Stimulated activated CD4-positive, alpha-beta T cell treated with anti-CD3 and anti-CD28 coated beads, Interleukin-4, amount 100 ng/mL, for 1 hour (primary cell): ENCODE measurements at places on chromosomes 5 and 9.

DNA sequence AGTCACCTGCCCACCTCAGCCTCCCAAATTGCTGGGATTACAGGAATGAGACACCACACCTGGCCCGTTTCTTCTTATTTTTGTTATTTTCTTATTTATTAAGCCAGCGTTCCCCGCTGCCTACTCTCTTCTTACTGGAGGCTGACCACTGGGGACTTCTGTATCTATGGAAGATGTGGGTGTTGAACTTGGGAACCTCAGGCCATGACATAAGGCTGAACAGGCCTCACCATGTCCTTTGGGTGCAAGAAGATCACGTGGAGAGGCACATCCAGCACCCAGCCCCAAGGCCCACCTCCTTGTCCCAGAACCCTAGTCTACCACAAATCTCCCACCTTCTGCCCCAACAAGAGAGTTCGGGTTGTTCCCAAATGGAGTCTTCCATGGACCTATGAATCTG is 59.4 kb upstream of the NEK6 start:
- no peak for DNase-seq

GRCh38 chr5:140324041-140324600 is 21.2 kb upstream of the PFDN1 start:
- no peak for DNase-seq

DNA sequence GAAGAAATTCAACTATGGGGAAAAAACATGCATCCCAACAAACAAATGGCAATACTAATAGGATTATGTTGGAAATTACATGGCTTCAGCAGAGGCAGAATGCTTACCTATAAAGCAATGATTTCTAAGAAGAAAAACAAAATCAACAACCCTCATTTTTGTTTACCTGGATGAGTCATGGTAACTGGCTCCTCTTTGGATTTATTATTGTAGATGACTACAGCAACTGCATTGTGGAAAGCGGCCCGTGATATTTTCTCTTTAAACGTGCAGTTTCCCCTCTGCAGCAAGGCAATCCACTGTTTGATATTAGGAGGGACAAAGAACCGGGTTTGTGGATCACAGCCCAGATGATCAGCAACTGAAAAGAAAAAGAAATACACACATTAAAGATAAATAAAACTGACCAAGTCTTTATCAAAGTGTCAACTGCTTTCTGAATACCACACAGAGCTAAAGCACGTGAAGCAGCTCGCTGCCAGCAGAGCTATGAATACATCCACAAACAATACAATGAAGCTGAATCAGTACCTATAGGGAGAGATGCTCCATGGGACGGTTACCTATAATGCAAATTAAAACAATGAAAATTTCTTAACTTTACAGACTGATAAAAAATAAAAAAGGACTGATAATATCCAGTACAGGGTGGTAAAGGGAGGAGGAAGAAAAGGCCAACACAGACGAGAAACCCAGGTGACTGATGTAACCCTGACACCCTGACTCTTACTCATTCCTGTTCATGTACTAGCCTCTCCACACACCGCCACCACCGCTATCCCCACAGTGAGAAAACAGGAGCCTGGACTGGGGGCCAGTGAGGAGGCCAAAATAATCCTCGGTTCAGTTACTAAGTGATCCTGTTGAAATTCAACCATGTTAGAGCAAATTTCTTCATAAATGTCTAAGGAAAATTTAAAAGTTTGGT is 31.0 kb downstream of the RNF130 start:
- no peak for DNase-seq

- DNase-seq: no peak
Observed at GRCh38 chr9:84823421-84824271, 154.1 kb downstream of the NTRK2 start.

DNA sequence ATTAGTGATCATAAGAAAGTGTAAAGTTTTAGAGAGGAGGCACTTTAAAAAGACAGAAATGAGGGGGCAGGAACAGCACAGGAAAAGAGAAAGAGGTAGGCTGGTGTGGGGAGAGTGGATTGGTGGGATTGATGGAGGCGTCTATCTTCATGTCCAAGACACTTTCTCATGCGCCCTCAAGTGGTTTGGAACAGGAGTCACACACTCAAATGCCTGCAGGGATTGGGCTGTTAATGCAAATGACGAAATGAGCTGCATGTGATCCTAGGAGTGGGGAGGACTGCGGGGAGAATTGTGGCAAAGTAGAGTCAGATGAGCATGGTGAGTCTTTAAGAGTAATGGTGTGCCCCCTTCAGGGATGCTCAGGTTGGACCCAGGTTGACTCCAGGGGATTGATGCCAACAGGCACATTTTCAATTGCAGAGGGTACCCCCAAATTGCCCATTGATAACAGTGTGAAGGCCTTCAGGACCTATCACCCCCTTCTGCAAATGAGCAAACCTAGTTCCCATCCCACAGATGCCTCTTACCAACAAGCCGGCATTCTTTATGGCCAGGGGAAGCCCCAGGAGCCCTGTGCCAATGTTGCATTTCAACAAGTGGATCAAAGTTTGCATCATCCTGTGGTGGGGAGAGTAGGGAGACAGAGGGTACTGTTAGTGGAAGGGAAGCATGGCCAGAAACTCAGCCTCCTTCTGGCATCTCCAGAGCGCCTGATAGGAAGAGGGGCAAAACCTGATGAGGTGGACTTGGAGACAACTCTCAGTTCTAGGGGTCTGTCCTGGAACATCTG is 5.3 kb downstream of the SLC36A3 start:
- no peak for DNase-seq

- no peak for DNase-seq
Observed at GRCh38 chr5:11164531-11165294, 403.7 kb upstream of the DAP start.

- DNase-seq: no peak
Observed at GRCh38 chr5:145787001-145787400, 48.1 kb downstream of the PRELID2 start.

- no peak for DNase-seq
Observed at GRCh38 chr5:29051509-29051908, 2013.1 kb upstream of the CDH9 start.

DNA sequence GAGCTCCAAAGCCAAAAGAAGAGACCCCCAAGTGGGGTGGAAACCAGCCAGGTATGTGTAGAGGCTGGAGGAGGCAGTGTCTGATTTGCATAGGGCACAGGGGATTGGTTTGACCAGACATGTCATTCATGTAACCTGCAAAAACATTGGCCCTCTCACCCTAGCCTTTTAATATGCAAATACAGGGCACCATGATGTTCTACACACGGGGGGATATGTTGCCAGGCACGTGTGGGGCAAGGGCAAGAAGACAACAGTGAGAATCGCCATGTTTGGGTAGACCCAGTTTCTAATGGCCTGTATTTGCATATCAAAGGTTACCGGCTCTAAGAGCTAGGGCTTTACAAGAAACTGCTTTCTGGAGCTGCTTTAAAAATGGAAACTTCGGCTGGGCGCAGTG is 208.9 kb downstream of the GOLPH3 start:
- DNase-seq: no peak

DNA sequence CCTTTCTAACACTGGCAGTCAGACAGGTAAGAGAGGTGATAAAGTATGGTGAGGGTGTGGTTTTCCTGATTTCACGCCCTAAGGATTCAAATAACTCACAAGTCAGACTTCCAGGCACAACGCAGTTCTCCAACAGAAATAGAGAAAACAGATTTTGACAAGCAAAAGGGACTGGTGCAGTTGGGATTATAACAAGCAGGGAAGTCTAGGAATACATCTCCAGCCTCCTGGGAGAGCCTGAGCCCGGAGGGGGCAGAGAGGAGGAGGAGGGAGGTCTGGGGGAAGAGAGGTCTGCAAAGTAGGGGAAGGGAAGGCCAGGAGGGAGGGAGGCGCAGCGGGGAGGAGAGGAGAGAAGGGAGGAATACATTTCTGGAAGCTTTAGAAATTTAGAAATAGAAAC is 1.6 kb downstream of the CMBL start:
- no peak for DNase-seq

- no peak for DNase-seq
Observed at GRCh38 chr9:135442075-135442474, 37.5 kb upstream of the PPP1R26 start.

- DNase-seq: peak; percentile 60
Observed at GRCh38 chr9:92954049-92954861, 6.9 kb downstream of the FGD3 start.

- no peak for DNase-seq
Observed at GRCh38 chr5:166994226-166994625, 1297.2 kb upstream of the WWC1 start.

DNA sequence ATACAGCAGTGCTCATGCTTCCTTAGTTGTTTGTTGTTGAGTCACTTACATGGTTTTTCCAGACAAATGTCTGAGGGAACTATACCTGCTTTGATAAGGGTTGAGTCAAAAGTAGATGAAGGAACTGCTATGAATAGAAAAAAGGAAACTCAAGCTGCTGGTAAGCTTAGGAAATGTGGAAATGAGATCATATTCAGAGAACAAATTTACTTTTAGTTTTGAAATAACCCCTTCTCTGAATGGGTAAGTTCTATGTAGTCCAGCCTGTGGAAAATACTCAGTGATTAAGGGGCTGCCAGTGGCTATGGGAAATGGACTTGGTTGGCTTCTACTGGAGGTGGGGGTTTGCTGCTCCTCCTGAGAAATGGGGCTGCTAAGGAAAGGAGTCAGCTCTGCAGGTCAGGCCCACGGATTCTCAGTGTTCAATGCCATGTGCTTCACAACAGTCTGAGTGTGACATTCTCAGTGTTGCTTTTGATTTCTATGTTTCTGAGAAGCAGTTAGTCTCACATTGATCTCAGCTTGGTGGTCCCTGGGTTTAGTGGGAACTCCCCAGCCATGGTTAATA is 47.7 kb upstream of the GLRX start:
- peak; percentile 51 for DNase-seq

DNA sequence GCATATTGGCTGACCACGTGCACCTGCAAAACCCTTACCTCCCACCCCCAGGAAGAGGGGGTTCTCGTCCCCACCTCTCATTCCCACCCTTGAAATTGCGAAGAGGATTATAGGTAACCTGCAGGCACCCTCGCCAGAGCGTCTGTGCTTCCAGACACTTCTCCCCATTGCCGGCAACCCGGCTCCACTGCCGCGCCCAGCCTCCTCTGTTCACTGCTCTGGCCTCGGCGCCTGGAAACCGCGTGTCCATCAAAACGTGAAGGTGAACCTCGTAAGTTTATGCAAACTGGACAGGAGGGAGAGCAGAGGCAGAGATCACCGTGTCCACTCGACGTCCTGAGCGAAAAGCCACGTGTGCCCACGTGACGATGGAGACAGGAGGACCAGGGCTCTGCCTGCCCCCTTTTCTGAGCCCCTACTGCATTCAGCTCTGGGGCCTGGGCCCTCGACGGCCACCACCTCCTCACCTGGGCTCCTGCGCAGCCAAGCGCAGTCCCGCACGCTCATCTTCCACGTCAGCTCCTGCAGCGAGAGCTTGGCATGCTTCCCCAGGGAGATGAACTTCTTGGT is 1.9 kb downstream of the TERT start:
- DNase-seq: no peak

DNA sequence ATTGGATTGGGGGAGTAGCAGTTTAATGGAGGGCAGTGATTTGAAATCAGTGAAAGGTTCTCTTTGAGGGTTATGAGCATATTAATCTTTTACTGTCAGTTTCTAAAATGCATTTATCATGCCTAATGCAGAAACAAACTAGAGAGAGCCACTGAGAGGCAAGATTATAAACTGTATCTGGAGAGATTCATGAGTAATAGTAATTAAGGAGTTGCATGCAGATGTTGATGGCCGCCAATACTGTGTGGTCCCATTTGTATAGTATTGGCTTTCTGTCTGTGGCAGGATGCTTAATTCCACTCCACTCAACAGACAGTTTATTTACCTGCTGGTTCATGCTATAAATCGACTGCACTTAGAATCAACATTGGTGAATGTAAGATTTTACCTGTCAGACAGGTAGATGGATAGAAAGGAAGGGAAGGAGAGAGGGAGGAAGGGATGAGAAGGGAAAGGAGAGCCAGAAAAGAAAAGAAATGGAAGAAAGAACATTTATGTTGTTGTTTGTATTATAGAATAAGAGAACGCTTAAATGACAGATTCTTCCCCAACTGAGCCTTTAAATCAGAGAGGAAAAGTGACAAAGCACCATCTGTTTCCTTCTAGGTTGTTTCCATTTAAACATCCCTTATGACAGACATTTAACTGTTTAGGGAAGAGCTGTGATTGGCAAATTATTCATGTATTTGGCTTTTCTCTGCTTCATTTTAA is 146.5 kb downstream of the PAM start:
- DNase-seq: no peak

- no peak for DNase-seq
Observed at GRCh38 chr5:135373736-135374515, 25.1 kb downstream of the MACROH2A1 start.

GRCh38 chr9:34185778-34186551 is 7.1 kb downstream of the UBAP1 start:
- no peak for DNase-seq

- no peak for DNase-seq
Observed at GRCh38 chr5:106818552-106818951, 852.2 kb downstream of the EFNA5 start.

DNA sequence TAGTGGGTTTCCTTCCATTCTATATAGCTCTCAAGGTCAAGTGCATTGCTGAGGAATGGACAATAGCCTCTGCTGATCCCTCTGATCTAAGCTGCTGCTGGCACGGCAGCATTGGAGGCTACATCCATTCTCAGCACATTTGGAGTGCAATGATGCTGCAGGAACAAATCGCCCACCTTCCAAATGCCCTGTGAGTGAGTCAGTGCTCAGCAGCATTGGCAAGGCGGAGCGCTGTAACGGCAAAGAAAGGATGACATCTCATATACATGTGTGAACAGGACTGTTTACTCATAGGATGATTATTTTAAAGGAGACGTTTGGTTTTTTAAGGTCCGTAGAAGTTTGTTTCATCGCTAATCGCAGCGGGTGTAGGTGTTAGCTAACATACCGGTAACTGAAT is 408.7 kb downstream of the ARHGEF28 start:
- no peak for DNase-seq

DNA sequence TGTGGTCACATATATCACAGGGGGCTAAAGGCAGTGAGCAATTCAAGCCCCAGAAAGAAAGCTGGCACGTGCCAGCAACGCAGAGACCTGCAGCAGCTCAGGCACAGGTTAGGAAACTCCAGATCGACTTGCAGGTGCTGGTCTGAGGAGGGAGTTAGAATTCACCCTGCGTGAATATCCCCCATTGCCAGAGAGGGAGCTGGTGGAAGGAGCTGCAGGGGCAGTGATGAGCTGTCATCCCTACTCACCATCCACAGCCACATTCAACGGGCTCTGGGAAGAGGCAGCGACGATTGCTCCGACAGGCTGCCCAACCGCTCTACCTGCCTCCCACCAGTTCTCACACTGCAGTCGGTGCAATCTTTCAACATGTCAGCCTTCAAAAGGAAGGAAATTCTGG is 40.8 kb upstream of the CLK4 start:
- DNase-seq: no peak

GRCh38 chr9:34363619-34364351 is 12.9 kb downstream of the MYORG start:
- DNase-seq: no peak

- DNase-seq: peak; percentile 25
Observed at GRCh38 chr5:113663879-113664541, 150.5 kb downstream of the YTHDC2 start.

GRCh38 chr5:149267241-149267973 is 4.3 kb upstream of the AFAP1L1 start:
- no peak for DNase-seq

- DNase-seq: no peak
Observed at GRCh38 chr9:108093773-108094675, 604.5 kb upstream of the KLF4 start.
